ENCODE measurements at places on chromosomes 11 and 22.
A peak's percentile ranks its signal among the peaks of the same experiment; 100 is the strongest.

DNA sequence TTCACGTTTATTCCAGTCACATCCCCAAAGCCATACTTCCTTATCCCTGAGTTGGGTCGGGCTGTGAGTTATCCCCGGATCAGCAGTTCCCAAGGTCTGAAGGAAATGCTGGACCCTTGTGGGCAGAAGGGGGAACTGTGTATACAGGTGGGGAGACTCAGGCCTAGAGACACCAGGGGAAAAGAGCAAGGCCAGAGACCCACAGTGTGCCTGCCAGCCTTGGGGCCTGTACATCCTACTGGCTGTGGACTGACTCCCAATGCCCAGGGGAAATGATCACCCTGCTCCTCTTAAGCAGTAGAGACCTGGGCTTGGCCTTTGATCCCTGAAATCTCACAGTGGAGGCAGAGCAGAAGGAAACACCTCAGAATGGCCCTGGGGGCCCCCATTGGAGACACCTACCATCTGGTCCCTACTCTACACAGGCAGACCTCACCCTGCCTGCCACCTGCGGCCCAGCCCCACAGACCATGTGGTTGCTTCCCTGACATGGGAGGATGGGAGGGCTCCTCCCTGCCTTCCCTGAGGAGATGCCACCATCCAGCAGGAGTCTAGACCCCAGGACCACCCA lies 1.3 kb downstream of the SELENOM start:
- no peak for DNase-seq

- no peak for DNase-seq
These were observed 5.9 kb downstream of the RANGAP1 start for GRCh38 chr22:41280065-41280464.

DNA sequence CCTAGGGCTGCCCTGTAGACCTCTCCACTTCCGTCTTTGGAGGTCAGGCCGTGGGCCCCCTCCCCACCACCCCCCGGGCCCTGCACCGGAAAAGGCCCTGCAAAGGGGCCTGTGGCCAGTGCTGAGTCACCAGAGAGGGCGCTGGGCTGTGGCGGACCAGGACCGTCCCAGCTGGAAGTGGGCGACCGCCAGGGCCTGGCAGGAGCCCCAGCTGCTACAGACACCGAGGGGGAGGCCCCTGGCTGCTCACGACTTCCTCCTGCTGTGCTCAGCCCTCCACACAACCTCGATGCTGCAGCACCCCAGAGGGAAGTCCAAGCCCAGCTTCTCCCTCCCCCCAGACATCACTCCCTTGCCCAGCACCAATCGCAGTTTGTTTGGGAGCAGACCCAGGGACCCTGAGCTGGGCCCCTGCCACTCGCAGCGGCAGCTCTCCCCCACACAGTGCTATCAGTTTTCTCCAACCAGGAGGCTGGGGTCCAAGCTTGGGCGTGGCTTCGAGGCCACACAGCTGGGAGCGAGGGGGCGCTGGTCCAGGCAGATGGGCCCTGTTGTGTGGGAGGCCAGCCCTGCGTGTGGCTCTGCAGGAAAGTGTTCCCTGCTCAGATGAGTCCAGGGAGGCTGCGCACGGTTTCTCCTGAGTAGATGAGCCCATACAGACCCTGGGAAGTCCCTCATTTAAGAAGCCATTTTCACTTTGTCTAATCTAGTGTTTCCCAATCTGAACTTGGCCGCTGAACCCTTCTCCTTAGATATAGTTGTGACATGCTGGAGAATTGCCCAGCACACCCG lies 5.6 kb upstream of the SH3BP1 start:
- peak; percentile 31 for DNase-seq

DNA sequence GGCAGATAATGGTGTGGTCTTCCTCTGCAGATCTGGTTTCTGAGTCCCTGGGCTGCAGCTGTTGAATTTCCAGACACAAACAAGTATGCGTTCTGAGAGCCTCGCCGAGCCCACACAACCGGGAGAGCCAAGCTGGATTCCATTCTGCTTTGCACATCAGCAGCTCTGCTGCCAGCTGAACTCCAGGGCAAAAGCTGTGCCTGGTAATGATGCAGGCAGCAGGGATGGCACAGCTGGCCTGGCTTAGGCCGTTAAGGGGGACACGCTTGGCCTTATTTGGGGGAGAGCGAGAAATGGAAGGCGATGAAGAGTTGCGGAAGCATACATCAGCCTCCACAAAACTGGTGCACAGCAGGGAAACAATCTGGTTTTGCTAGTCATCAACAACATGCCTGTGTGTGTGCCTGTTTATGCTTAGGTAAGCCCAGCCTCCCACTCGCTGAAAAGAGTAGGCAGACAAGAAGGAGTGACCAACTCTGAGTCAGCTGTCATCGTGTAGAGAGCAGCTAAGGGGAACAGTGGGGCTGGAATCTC lies 25.1 kb downstream of the ADAMTS8 start:
- no peak for DNase-seq

GRCh38 chr11:126135235-126136176 lies 72.8 kb upstream of the CDON start:
- DNase-seq, result no peak

Data from stimulated activated CD8-positive, alpha-beta memory T cell treated with anti-CD3 and anti-CD28 coated beads, Interleukin-15, amount 100 ng/mL, for 4 hours (primary cell).